SW 1271 (cell line): ENCODE measurements at places on chromosomes 12 and 14.
A peak's percentile ranks its signal among the peaks of the same experiment; 100 is the strongest.

GRCh38 chr12:82723093-82723492, 36.4 kb downstream of the TMTC2 start:
- DNase-seq = no peak

DNA sequence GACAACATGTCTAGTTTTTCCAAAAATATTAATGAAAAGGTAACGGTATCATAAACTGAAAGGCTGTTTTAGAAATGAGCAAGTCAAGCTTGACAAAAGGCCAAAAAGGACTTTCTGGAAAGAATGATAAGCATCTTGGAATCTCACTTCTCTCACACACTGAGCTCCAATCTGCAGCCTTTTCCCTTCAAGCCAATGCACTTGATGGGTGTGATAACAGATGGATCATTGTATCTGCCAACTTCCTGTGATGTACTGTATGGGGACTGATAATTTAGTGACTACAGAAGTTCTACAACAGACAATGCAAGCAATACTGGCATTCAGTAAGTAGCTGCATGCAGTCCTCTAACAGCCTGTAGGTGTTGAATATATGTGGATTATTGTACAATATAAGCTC, 147.1 kb downstream of the MED13L start:
- DNase-seq = no peak

DNA sequence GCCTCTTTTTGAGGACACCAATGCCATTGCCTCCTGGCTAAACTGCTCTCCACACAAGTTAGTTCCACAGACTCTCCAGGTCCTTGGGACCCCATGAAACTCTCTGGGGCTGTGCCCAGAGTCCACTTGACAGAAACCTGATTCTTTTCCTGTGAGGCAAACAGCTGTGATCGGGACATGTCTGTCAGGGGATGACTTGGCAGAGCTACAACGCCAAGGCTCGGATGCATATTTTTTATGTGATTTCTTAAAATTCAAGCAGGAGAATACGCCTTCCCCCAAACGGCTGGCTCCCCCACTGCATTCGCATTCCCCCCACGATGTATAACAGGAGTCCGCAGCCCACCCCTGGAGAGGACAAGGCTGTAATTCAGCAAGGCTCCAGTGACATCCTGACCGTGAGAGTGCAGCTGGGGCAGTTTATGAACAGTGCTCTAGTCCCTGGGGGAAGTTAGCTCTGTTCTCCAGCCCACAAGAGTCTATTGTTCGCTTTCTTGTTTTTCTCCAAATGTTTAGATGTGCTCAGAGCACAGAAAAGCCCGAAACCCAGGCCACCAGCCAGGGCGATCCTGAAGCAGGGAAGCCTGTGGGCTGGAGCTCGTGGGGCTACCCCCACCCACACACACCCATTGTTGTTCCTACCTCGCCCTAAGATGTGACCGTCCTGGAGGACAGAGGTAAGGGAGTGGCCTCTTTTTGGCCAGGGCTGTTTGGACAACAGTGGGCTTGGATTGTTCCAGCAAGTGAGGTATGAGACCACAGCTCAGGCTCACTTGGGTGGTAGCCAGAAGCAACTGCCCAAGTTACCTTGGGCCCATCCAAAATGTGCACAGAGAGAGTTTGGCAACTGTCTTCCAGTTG, 159.5 kb downstream of the ZFP36L1 start:
- no peak for DNase-seq

- no peak for DNase-seq
These were observed 11.4 kb downstream of the EIF2S1 start for GRCh38 chr14:67371247-67372148.

- no peak for DNase-seq
These were observed 93.9 kb downstream of the FAR2 start for GRCh38 chr12:29242921-29243431.

- peak; percentile 51 for DNase-seq
These were observed 1.1 kb downstream of the IPO8 start for GRCh38 chr12:30694412-30695198.

- DNase-seq = no peak
These were observed 131.9 kb upstream of the CLEC14A start for GRCh38 chr14:38387821-38388220.

- DNase-seq = no peak
These were observed 69.7 kb downstream of the PKP2 start for GRCh38 chr12:32826807-32827412.

DNA sequence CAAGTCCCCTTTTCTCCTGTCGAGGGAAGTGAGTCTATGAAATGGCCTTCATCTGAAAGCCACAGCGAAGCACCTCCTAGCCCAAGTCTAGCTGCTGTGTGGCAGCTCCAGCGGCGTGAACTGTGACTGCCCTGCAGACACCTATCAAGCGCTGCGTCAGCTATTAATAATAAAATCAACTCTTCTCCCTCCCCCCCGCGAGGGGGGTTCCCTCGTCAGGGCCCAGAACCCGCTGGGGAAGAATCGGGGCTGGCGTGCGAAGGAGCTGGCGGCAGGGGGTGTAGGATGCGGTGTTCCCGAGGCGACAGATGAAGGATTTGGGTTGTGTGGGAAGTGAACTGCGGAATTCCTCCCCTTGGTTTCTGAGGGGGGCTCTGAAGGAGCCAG, 662 bp upstream of the ATP2A2 start:
- DNase-seq = no peak

- no peak for DNase-seq
These were observed 248.2 kb downstream of the SLC41A2 start for GRCh38 chr12:104709692-104710435.

- no peak for DNase-seq
These were observed 89.6 kb downstream of the ARF6 start for GRCh38 chr14:49982501-49982951.

GRCh38 chr12:115583591-115583990, 693.9 kb downstream of the MED13L start:
- DNase-seq = no peak

GRCh38 chr12:47576289-47576945, 129.4 kb downstream of the RPAP3 start:
- DNase-seq = no peak

- no peak for DNase-seq
These were observed 249.8 kb downstream of the VRK1 start for GRCh38 chr14:97046967-97047366.

DNA sequence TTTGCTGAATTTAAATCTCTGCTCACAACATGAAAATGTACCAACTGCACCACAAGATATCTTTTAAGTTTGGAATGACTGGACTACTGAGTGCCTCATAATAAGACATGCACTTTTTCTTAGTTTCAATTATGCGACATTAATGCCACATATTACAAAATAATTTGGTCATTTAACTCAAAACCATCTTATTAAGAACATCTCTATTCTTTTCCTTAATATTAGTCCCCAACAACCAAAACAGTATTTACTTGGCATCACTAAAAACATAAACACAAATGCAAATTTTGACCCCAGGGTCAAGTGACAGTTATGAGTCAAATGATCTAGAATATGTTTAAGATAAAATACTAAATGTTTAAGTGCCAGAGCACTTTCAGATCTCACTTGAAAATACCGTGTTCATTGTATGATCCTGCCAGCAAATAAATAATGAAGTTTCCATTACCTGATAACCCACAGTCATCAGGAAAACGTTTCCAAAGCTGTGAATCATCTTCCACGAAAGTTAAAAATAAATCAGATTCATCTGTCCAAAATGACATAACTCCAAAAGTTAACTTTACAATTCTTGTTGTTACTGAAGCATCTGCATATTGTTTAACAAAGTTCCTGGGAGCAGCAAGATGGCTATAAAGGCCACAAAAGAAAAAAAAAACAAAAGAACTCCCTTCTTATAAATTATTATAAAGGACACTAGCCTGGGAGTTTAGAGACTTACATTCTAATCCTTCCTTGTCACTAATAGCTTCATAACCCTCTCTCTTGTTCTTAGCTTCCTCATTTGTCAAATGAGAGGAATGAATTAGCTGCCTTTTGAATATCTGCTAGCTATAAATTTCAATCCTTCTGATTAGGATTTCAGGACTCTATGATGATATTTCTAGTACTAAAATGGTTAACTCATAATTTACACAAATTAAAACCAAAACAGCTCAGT, 30.5 kb upstream of the AP4S1 start:
- no peak for DNase-seq
